ENCODE measurements at places on chromosomes 12 and 14. TPM values are rescaled to one million over a fixed set of nuclear protein-coding genes. Genes with fewer than 3 reads are reported as not detected.

GRCh38 chr12:74152370-74152769 is 385.3 kb upstream of the ATXN7L3B start:
- no peaks in the 10 kb centered on the region for H3K4me1 ChIP-seq
- no peaks in the 10 kb centered on the region for H3K36me3 ChIP-seq
- no peak for DNase-seq
- no peak overlapping the region for H3K4me3 ChIP-seq

DNA sequence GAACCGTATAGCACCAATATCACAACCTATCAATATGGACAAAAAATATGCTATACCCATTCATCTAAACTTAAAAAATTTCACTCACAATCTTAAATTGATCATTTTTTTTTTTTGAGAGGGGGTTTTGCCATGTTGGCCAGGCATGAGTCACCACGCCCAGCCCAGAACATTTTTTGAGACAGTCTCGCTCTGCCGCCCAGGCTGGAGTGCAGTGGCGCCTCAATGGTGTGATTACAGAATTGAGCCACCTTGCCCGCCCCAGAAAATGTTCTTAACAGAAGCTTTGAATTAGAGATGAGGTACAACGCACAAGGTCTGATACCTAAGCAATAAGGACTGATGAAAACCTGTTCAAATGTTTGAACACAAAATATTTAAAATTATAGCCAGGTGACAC is 15.8 kb upstream of the ATP5F1B start:
- peaks cover 29% of the 10 kb centered on the region for H3K36me3 ChIP-seq
- H3K4me3 ChIP-seq: no peak overlapping the region
- H3K27me3 ChIP-seq: no peaks in the 10 kb centered on the region
- DNase-seq: no peak

- H3K4me1 ChIP-seq: no peaks in the 10 kb centered on the region
- no peak overlapping the region for H3K27ac ChIP-seq
- no peak overlapping the region for H3K4me3 ChIP-seq
- H3K27me3 ChIP-seq: no peaks in the 10 kb centered on the region
Observed at GRCh38 chr12:96822641-96823040, 84.4 kb upstream of the NEDD1 start.

DNA sequence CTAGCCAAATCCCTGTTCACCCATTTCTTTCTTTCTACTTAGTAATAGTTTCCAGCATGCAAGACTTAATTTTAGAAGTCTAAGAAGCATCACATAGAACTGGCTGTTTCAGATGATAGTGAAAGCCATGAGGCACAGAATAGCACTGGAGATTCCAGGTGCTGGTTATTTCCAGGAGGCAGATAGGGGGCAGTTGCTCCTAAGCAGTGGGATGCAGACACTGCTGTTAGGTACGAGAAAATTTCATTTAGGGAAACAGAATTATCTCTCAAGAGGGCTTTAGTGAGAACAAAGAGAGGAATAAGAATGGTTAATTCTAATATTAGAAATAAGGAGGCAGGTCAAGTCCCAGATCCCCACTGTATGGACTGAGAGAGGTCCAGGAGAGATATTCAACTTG is 3.6 kb upstream of the MDGA2 start:
- H3K4me1 ChIP-seq: no peaks in the 10 kb centered on the region
- H3K4me3 ChIP-seq: no peak overlapping the region
- peaks cover 13% of the 10 kb centered on the region for H3K27me3 ChIP-seq
- no peak overlapping the region for H3K27ac ChIP-seq

- no peak overlapping the region for H3K4me3 ChIP-seq
- no peaks in the 10 kb centered on the region for H3K36me3 ChIP-seq
- H3K4me1 ChIP-seq: peaks cover 49% of the 10 kb centered on the region
- DNase-seq: peak; percentile 42
- no peaks in the 10 kb centered on the region for H3K27me3 ChIP-seq
Observed at GRCh38 chr12:46492471-46493085, 120.0 kb upstream of the SLC38A2 start.

DNA sequence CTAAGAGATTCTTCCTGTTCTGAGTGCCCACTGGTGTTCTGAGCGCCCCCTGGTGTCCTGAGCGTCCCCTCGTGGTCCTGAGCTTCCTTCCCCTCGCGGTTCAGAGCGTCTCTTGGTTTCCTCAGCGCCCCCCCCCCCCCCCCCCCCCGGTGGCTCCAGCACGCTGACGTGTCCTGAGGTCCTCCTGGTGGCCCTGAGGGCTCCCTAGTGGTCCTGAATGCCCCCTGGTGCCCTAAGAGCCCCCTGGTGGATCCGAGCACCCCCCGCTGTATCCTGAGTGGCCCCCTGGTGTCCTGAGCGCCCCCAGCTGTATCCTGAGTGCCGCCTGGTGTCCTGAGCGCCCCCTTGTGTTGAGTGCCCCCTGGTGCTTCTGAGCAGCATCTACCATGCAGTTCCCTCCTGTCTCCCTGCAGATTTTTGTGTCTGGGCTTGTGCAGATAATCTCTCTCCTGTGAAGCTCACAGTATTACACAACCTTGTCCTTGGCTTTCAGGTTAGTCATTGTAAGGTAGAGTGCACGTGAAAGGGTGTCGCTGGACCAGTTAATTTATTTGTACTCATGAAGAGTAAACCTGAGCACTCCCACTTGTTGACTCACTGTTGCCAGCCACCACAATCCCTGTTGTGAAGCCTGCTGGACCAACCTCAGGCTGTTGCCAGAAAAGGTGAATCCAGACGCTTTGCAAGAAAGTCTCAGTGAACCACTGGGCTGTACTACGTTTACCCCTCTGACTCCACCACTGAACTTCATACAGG is 1168.4 kb downstream of the TMEM121 start:
- no peak overlapping the region for H3K4me3 ChIP-seq
- no peaks in the 10 kb centered on the region for H3K27me3 ChIP-seq
- no peaks in the 10 kb centered on the region for H3K36me3 ChIP-seq
- H3K27ac ChIP-seq: no peak overlapping the region

DNA sequence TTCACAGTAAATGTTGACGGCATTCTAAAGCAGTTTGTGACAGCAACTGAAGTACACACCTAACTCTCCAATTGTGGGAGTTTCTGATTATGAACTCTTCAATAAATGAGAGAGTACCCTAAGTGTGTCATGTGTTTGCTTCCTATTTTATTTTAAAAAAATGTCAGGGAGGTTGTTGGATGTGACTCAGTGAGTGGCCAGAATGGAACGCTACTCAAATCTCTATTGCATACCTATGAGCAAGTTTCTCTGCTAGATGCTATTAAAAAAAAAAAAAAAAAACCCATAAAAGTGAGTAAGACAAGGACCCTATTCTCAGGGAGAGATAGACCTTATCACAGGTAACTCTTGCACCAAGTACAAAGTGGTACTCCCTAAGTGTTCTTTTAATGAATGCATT is 256.6 kb downstream of the BTG1 start:
- no peak overlapping the region for H3K27ac ChIP-seq
- no peaks in the 10 kb centered on the region for H3K4me1 ChIP-seq
- no peaks in the 10 kb centered on the region for H3K27me3 ChIP-seq
- H3K4me3 ChIP-seq: no peak overlapping the region

DNA sequence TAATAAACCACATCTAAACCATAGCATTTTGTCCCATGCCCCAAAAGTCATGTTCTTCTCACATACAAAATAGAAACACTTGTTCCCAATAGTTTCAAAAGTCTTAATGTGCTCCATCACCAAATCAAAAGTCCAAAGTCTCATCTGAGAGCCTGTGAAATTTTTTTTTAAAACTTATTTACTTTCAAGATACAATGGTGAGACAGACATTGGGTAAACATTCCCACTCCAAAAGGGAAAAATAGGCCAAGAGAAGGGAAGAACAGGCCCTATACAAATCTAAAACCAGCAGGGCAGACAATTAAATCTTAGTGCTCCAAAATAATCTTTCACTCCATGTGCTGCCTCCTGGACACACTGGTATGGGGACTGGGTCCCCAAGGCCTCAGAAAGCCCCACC is 84.4 kb upstream of the AMIGO2 start:
- no peak overlapping the region for H3K27ac ChIP-seq
- no peak overlapping the region for H3K4me3 ChIP-seq
- peaks cover 10% of the 10 kb centered on the region for H3K4me1 ChIP-seq

DNA sequence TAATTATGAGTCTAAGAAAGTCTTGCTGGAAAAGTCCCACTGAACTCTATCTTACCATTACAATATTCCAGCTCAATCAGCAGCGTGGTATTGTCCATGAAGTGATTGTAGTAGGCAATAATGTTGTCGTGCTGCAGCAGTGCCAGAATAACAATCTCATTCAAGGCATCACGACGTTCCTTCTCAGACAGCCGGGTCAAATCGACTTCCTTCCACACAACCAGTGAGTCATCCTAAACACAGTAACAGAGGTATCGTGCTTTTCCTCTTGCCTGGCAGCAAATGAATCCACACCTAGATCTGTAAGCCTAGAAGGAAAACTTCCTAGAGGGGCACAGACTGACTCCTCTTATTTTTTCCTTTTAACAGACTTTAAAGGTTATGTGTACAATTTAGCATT is 2.9 kb downstream of the NEK9 start:
- H3K36me3 ChIP-seq: peaks cover 25% of the 10 kb centered on the region
- no peaks in the 10 kb centered on the region for H3K27me3 ChIP-seq
- H3K4me1 ChIP-seq: peaks cover 36% of the 10 kb centered on the region

DNA sequence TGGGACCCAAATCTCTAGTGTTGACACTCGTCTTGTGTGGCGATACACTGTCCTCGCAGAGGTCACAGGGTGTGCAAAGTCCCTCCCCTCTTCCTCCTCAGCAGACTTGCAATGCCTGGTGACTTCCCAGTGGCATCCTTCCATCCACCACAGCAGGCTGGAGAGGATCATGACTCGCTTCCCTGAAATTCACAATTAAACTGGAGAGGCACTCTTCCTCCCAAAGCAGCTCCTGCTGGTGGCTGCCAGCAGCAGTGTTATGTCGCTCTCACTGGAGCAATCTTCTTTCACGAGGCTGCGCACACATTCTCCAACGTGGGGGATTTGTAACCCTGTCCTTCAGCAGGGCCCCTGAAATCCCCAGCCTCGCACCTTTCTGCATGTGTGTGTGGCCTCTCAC is 145.2 kb upstream of the TMCC3 start:
- no peak overlapping the region for H3K27ac ChIP-seq
- peak; percentile 45 for DNase-seq
- H3K4me1 ChIP-seq: no peaks in the 10 kb centered on the region
- no peaks in the 10 kb centered on the region for H3K36me3 ChIP-seq
- H3K4me3 ChIP-seq: no peak overlapping the region

DNA sequence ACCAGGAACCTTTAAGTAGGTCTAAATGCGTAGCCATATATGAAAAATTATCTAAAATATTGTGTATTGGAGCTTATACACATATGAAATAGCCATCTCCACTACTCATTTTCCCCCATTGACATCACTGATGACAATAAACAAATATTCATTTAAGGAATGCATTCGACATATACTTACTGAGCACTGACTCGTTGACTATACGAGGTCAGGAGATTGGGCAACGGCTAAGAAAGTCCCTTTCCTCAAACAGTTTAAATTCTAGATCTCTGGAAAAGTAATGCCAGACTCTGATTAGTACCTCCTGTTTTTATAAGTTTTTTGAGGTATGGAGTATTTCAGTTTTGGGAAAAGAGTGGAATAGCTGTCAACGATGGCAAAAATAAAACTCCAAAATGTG is 139.4 kb upstream of the DIO2 start:
- no peak overlapping the region for H3K4me3 ChIP-seq
- H3K36me3 ChIP-seq: no peaks in the 10 kb centered on the region
- H3K4me1 ChIP-seq: no peaks in the 10 kb centered on the region
- H3K27ac ChIP-seq: no peak overlapping the region
- no peaks in the 10 kb centered on the region for H3K27me3 ChIP-seq
- DNase-seq: no peak

GRCh38 chr12:64222009-64222765 is at the start of gene KICS2:
KICS2 (minus strand) TSS chr12:64222296; CDS start chr12:64222237, 59 bp downstream.
- H3K27ac ChIP-seq: peak within 1 kb of the TSS; percentile 97
- peak; percentile 92 for DNase-seq
- peaks cover 9% of the 10 kb centered on the region for H3K4me1 ChIP-seq
- no peaks in the 10 kb centered on the region for H3K36me3 ChIP-seq
- H3K4me3 ChIP-seq: peak within 1 kb of the TSS; percentile 90

DNA sequence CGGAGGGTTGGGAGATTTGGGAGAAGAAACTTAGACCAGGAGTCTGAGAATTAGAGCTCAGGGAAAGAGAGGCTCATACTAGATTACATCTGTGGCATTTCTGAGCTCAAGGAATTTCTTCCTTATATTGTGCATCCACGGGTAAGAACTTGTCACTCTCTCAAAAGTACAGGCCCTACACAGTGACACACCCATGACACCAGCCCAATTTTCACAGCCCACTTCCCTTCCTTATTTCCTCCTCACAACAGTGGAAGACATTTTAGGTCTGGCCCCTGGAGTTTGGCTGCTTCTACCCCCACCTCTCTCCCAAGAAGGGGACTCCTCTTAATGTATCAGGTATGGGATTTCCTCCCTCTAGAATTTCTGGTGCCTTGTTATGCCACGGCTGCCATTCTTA is 9.2 kb upstream of the ZNF385A start:
- H3K36me3 ChIP-seq: peaks cover 61% of the 10 kb centered on the region
- no peaks in the 10 kb centered on the region for H3K4me1 ChIP-seq
- no peaks in the 10 kb centered on the region for H3K27me3 ChIP-seq
- no peak overlapping the region for H3K27ac ChIP-seq
- peak; percentile 51 for DNase-seq

DNA sequence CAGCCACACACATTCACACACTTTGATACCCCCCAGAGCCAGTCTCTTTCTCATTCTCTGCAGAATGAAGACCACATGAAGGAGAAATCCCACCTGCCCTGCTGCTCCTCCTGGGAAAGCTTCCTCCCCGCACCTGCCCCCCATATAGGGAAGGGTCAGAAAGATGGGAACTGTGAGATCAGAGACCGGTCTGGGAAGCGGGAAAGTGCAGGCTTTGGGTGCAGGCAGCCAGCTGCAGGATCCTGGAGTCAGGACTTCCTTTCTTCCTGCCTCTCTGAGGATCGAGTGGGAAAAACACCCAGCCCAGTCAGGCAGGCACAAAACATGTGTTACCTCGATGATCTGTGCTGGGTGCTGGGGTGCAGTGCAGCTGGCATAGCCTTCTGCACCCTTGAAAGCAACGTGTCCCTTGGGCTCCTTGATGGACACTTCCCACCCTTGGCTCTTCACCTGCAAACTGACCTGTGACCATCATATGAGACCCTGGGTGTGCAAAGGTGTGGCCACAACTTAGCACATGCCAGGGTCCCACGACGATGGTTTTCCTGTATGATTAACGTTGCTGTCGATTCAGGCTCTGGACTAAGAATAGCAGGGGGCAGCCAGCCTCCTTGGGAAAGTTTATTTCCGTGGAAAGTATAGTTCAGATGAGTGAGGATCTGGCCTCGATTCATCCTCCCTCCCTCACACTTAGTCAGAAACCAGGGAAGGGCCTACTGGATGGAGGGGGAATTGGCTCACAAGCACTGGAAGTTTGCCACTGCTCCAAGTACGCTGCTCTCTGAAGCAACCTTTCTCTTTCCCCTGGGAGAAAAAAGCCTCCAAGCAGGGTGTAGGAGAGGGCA is 105.4 kb upstream of the MED13L start:
- peak; percentile 95 for DNase-seq
- H3K36me3 ChIP-seq: no peaks in the 10 kb centered on the region

PZP gene
- total RNA-seq: not detected

DHRS2 gene
- 0.29 TPM for total RNA-seq

RNU7-1 gene
- total RNA-seq: not detected

KRT3 gene
- not detected for total RNA-seq
